ENCODE measurements at places on chromosomes 3 and 15.

- no peak for DNase-seq
These were observed 100.8 kb downstream of the FOXP1 start for GRCh38 chr3:71482771-71483170.

DNA sequence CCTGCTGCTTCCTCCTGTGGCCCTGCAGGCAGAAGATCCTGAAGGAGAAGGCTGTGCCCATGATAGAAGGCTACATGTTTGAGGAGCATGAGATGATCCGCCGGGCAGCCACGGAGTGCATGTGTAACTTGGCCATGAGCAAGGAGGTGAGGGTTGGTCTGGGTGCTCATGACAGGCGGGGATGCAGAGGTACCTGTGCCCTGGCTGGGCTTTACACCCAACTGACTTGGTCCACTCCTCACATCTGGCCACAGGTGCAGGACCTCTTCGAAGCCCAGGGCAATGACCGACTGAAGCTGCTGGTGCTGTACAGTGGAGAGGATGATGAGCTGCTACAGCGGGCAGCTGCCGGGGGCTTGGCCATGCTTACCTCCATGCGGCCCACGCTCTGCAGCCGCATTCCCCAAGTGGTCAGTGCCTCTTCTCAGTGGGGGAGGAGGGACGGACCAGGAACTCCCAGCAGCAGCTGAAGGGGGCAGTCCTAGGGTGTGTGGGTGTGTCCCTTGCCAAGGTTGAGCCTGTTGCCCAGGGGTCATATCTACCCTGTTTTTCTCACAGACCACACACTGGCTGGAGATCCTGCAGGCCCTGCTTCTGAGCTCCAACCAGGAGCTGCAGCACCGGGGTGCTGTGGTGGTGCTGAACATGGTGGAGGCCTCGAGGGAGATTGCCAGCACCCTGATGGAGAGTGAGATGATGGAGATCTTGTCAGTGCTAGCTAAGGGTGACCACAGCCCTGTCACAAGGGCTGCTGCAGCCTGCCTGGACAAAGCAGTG is 1.6 kb upstream of the RCCD1 start:
- no peak for DNase-seq

- peak; percentile 33 for DNase-seq
These were observed 69.2 kb upstream of the COL6A5 start for GRCh38 chr3:130276203-130276803.

DNA sequence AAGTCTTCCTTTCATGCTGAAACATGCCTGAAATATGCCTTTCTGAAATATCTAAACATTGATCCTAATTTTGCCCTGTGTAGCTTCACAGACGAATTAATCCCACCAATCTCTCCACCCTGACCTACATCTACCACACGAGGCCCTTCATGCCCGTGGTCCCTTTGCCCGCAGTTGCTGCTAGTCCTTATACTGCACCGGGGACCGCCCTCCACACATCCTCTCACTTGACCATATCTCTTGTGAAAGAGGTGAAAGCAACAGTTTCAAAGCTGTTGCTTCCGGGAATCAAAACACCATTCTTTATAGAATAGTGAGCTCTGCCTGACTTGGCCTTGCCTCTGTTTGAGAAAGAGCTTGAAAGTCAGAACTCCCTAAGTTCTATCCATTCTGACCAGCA is 499.5 kb downstream of the NTRK3 start:
- no peak for DNase-seq

- DNase-seq, result no peak
These were observed 127.6 kb upstream of the LPP start for GRCh38 chr3:188026191-188026968.

- DNase-seq, result no peak
These were observed 194.1 kb upstream of the ZBTB20 start for GRCh38 chr3:115341208-115341607.

DNA sequence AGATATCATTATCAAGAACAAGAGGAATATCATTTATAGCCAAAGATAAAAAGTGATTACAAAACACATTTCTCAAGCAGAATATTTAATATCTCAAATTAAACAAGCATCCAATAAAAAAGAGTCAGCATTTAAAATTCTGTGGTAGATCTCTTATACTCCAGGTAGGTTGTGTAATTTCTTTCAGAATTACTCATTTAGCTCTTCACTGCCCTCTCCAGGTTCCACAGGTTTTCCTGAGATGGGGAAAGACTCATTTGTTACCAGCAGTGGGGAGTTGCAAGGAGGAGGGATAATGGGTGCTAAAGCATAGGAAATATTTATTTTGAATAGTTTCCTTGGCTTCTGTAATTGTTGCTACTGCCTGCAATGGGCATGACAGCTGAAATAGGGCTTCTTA is 83.1 kb upstream of the RASGRP1 start:
- no peak for DNase-seq

DNA sequence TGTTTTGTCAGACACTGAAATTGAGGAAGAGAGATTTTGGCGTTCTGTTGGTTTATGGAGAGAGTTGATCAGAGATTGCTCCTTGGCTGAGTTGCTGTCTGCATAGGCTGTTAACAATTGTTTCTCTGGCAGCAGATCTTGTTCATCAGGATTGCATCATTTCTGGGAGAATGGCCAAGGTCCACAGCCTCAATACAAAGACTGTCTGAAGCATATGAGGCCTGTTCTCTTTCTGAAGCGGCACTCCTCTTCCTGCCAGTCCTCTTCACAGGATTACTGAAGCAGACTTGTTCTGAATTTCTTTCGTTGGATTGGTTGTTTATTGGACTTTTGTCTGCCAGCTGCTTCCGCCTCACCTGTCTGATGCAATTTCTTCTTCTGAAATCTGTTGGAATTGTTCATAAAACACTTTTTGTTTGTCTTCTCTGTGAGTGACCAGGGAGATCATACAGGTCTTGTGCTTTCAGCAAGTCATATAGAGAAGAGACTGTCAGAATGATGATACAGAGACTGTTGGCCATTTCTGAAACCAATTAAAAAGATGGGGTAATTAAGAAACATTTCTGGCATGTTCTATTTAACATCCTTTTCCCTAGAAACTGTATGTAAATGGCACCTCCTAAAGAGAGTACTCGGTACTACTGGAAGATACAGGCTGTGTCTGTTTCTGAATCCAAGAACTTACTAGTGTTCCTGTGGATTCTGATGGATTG is 25.5 kb downstream of the SETD5 start:
- peak; percentile 88 for DNase-seq

DNA sequence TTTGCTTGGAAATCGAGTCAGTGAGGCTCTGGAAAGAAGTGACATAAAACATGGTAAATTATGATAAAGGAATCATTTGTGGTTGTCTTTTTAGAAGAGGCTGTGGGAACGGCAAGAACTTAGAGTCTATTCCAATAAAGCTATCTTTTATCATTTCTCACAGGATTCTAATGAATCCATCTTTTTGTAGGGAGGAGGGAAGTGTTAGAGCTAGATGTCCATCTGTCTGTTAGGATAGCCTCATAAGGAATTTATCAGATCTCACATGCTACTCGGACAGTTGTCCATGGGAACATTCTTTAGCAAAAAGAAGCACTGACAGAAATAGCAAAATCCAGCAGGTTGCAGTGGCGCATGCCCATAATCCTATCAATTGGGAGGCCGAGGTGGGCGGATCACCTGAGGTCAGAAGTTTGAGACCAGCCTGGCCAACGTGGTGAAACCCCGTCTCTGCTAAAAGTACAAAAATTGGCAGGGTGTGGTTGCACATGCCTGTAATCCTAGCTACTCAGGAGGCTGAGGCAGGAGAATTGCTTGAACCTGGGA is 37.0 kb downstream of the STARD9 start:
- no peak for DNase-seq

- DNase-seq, result no peak
These were observed 37.3 kb downstream of the DZIP1L start for GRCh38 chr3:138078096-138078495.

- DNase-seq, result no peak
These were observed 1.1 kb downstream of the GTF2E1 start for GRCh38 chr3:120743556-120744195.

- DNase-seq, result no peak
These were observed 240.0 kb downstream of the THSD4 start for GRCh38 chr15:71355268-71355667.

DNA sequence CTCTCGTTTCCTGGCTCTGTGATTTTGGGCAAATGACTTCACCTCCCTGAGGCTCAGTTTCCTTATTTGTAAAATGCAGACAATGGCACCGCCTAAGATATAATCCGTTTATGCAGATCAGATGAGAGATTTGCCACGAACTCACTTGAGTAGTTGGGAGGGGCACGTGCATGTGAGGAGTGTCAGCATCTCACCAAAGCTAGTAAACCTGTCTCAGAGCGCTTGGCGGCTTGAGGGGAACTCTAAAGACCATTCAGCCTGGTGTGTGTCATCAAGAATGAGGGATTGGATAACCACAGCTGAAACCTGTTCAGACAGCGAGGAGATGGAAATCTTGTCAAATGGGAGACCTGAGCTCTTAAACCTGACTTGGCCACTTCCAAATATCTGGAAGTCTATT is 48.7 kb downstream of the BDH1 start:
- no peak for DNase-seq

GRCh38 chr3:172685331-172686214 is 25.3 kb downstream of the NCEH1 start:
- no peak for DNase-seq

DNA sequence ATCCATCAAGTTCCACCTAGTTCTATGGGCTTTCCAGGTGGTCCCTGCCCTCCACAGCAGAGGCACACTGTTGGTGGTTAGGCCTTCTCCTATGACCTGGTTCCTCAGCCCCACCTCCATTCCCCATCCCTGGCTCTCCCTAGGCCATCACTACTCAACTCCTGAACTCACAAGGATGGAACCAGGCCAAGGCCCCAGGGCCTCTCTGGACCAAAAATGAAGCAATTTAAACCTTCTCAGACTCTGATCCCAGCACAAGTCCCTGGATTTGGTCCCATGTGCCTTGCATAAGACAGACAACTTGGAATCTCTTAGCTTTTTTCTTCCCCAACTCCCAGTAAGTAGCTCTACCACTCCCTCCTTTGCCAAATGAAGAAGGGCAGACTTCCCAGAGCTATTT is 14.4 kb upstream of the ACAN start:
- DNase-seq, result no peak

- no peak for DNase-seq
These were observed 1037.0 kb upstream of the CFAP20DC start for GRCh38 chr3:60086811-60087210.

GRCh38 chr3:74808506-74809275 is 194.2 kb upstream of the CNTN3 start:
- no peak for DNase-seq

DNA sequence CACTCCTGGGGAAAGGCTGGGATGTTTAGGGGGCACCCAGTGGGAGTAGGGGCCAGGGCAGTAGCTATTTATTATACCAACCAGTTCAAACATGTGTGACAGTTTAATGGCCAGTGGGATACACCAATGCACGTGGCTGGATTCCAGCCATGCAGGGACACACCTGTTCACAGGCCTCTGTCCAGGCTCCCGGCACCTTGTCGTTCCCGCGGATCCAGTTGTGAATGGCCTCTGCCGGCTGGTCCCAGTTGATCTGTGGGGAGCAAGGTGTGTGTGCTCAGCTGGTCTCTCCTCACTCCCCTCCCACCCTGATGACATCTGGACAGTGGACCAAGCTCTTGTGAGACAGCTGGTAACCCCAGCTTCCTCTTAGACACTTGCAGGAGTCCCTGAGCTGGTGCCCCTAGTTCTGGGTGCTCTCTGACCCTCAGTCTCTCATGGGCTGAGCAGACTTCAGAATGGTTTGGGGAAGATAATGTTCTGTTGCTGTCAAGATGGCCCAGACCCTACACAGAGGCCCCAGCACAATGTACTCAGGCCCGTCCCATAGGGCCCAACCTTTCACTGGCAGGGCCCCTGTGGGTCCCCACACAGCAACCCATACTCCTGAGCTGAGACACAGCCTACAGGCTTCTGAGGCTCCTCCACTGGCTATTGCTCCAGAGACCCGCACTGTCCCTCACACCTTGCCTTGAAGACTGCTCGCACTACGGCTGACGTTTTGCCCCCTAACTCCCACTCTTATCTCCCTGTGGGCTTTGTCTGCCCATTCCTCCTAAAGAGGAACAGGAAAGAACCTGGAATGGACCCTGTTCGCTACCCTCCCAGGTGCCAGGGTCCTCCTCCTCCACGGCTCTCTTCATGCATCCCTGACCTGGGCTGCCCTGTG is 25.8 kb downstream of the ALDH1L1 start:
- no peak for DNase-seq

DNA sequence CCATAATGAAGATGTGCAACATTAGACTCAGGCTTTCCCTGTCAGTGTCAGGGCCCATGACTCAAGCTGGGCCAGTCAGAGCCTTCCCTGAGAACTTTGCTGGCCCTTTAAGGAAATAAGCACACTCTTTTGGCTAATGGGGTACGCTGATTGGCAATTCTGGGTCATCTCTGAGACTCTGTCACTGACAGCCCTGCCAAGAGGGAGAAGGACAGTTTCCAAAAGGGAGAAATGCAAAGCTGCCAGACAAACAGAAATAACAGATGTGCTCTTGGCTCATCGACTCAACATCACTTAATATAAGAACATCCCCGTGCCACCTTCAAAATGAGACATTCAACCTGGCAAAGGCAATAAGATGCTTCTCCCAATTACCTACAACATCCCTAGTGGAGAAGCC is 491.9 kb upstream of the PROK2 start:
- DNase-seq, result no peak

- DNase-seq, result no peak
These were observed 336.1 kb upstream of the RARB start for GRCh38 chr3:25091934-25092333.

GRCh38 chr15:56929399-56929798 is 11.0 kb downstream of the TCF12 start:
- no peak for DNase-seq

- DNase-seq, result no peak
These were observed 63.5 kb upstream of the GOLGA8A start for GRCh38 chr15:34501131-34501530.

- no peak for DNase-seq
These were observed 8.4 kb upstream of the CD47 start for GRCh38 chr3:108099244-108099643.
